CD4-positive, alpha-beta T cell treated with Interleukin-6 for 4 hours (primary cell): ENCODE measurements at places on chromosomes 12 and 14.
A peak's percentile ranks its signal among the peaks of the same experiment; 100 is the strongest.

DNA sequence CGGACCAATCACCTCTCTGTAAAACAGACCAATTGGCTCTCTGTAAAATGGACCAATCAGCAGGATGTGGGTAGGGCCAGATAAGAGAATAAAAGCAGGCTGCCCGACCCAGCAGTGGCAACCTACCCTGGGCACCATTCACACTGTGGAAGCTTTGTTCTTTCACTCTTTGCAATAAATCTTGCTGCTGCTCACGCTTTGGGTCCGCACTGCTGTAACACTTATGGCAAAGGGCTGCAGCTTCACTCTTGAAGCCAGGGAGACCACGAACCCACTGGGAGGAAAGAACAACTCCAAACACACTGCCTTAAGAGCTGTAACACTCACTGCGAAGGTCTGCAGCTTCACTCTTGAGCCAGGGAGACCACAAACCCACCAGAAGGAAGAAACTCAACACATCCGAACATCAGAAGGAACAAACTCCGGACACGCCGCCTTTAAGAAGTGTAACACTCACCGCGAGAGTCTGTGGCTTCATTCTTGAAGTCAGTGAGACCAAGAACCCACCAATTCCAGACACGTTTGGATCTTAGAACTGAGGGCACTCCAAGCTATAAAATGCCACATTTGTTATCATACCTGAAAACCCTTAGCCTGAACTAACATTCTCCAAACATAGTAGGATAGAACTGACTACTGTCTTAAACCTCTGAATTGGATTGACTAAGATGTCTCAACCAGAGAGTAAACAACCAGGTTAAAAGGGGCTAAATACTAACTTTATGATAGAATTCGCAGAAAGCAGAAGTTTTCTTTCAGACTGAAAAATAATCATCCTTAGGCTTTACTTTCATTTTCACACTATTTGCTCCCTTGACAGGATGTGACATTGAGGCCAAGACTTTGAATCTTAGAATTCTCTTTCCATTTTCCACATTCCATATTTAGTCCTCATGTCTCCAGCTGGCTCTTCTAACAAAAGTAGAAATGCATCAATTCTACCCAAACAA is 33.6 kb downstream of the CDKL1 start:
- peak; percentile 15 for DNase-seq

DNA sequence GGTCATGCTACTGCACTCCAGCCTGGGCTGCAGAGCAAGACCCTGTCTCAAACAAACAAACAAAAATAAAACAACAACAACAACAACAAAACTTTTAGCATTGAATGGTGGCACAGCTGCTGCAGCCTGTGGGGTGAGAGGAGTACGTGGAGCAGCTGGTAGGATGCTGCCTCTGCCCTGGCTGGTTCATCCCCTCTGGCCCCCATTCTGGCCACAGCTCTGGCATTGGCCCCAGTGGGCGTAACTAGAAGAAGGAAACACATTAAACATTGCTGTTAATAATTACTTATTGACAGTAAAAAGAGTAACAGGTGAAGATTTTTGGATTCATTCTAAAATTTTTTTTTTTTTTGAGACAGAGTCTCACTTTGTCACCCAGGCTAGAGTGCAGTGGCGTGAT is 28.8 kb upstream of the C2CD5 start:
- DNase-seq: no peak

DNA sequence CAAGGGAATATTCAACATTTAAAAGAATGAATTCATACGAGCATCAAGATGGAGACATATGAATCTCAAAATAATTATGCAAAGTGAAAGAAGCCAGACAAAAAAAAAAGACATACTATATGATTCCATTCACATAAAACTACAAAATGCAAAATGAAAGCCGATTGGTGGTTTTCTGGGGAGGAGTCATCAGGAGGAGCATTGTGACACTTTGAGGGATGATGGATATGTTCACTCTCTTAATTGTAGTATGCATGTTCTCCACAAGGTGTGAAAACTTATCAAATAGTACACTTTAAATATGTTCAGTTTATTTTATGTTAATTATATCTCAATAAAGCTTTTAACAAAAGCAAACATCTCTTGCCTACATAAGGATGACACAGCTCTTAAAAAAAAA is 13.5 kb downstream of the OLR1 start:
- DNase-seq: no peak

GRCh38 chr14:91185721-91186120 is 58.8 kb downstream of the GPR68 start:
- no peak for DNase-seq

DNA sequence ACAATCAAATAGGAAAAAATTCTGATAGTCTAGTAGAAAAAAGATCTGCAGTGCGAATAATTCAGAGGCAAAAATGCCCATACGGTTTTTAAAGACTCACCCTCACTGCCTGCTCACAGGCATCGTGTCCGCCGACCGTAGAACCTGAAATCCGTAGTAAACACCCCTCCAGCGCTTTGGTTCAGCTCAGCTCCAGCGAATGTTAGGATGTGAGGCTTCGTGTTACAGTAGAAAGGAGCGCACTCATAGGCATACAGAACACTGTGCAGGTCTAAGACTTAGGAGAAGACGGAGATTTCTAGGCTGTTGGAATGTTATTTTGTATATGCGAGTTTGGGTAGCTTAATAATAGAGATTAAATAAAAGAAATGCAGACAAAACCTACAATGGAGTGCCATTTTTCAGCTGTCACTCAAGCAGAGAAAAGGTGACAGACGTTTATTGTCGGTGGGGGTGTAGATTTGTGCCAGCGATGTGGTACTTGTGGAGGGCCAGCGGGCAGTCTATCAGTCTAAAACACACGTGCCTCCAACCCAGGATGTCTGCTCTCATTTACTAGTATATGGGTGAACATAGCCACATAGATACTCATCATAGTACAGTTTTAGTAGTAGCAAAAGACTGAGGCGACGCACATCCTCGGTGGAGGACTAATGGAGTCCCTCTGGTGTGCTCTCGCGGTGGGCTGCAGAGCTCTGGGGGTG is 25.7 kb downstream of the SFSWAP start:
- no peak for DNase-seq

GRCh38 chr14:73225496-73225895 is 11.8 kb upstream of the PAPLN start:
- no peak for DNase-seq

- DNase-seq: no peak
Observed at GRCh38 chr14:47262801-47263200, 412.6 kb downstream of the MDGA2 start.

DNA sequence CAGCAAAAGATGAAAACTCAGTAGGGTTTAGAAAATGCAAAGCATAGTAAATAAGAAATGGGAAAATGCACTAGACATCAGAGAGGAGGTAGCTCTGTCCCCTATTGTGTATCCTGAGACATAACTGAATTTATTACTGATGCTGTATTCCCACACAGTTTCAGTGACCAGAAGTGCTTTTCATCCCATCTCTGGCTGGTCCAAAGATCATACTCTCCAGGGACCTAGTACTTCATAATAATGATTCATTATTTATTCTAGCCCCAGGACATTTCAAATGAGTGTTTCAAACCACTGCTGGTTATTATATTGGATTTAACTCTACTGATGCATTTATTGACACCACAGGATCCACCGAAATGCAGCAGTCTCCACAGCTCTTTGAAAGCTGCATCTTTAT is 163.3 kb downstream of the PAWR start:
- DNase-seq: no peak

GRCh38 chr12:64428956-64429355 is 23.0 kb upstream of the TBK1 start:
- DNase-seq: no peak

DNA sequence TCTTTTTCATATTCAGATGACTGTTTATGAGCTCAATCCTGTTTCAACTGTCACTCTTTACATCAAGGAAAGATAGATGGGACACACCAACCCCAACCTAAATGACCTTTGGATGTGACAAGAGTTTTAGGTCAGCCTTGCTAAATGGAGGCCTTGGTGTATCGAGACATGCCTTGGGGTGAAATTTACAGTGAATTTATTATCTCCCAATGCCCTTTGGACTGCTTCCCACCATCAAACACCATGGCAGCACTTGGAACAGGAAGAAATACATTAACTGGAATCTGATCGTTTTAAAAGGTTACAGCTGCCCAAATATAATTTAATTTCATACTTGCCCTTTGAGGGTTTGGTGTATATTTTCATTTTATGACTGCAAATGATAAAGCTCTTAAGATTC is 327.6 kb downstream of the SOX5 start:
- no peak for DNase-seq

- DNase-seq: no peak
Observed at GRCh38 chr14:50718949-50719348, 50.8 kb upstream of the SAV1 start.

- DNase-seq: no peak
Observed at GRCh38 chr12:13772264-13772663, 209.1 kb downstream of the GRIN2B start.

GRCh38 chr14:71475916-71476315 is 456.3 kb upstream of the RGS6 start:
- no peak for DNase-seq

GRCh38 chr12:241266-241665 is 21.4 kb downstream of the SLC6A13 start:
- no peak for DNase-seq

DNA sequence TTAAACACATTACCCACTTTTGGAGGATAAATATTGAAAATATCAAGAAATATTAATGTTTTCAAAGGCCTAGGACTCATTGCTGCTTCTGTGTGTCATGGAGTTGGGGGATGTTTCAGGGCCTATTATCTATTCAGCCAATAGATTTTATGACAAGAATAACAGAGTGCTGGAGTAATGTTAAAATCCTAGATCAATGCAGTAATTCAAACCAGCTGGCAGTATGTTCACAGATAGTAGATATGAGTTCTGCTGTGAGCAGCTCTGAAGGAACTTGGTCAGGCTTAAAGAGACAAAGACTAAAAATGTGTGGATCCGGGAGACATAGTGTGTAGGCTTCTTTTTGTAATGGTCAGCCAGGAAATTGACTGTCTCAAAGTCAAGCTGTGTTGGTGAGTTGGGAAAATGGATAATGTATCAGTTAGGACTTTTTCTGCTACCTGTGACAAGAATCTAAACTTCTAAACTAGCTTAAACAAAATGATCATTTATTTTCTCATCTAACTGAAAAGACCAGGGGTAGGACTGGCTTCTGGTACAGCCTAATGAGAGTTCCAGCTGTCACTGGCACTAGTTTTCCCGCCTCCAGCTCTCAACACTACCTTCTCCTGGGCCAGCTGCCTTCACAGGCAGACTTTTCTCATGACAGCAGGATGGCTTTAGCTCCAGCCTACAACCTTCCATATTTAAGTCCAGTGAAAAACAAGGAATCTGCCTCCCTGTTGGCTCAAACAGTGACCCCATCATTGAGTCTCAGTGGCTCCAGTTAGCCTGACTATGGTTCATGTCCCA is 16.3 kb upstream of the POLR3B start:
- no peak for DNase-seq

- DNase-seq: no peak
Observed at GRCh38 chr14:21163871-21164291, 8.0 kb upstream of the OR5AU1 start.
